ENCODE measurements at places on chromosomes 2 and 18. TPM values are rescaled to one million over a fixed set of nuclear protein-coding genes. Genes with fewer than 3 reads are reported as not detected.

DNA sequence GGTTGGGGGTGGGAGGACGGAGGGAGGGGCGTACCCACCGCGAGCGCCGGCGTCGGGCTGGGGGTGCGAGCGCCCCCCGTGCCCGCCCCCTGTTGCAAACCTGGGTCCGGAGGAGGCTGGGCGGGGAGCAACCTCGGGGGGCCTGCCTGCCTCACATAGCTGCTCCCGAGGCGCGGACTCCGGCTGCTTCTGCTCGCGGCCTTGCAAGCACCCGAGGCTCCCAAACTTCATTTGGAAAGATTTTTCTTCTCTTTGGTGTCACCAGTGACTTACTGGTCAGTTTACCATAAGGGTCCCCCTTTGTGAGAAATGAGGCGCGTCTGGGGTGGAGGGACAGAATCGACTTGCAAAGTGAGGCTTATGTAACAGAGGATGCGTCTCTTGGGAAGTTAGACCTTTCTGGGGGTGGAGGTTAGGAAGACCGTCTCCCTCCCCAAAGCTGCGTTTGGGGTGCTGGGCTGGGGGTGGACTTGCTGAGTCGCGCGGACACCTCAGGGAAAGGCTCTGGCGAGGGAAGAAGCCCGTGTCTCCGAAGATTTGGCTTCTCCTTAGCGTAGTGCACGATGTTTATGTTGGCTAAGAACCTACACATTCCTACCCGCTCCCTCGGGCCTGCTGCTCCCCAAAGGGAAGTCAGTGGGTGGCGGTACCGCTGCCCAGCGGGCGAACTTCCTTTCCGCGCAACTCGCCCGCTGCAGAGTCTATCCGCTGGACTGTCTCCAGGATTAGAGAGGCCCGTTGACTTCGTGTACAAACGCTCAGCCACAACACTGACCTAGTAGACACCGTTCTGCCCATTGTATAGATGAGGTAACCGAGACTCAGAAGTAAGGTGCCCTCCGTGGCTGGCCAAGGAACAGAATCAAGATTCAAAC is 559 bp downstream of the TMEM37 start:
- DNase-seq: no peak

GRCh38 chr2:54122171-54122935 is 6.9 kb downstream of the ACYP2 start:
- no peak for DNase-seq

DNA sequence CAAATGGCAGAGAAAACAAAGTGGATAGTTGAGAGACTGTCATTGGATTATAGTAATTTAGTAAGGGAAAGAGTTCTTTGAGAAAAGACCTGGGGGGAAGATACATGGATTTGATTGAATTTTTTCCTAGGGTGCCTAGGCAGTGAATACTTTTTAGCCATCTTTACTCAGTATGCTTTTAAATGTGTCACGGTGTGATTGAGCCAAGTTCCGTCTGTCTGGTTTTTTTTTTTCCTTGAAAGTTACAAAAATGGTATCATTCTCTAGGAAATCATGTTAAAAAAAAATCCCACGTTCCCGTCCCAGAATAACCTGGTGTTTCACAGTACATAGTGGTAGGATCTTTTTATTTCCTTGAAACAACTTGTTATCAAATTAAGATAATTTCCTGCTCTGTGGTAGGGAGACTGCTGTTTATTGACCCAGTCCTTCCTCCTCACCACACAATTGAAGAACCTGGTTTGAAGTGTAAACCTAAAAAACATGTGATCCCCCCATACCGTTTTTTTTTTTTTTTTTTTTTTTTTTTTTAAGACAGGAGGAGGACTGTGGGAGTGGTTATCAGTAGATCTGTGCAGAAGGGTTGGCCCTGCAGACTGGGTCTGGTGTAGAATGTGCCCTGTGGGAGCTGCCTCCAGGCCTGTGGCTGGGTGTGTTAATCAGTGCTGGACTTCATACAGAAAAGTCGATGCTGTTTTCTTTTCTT is 55.1 kb downstream of the DGKD start:
- DNase-seq: peak; percentile 52

DNA sequence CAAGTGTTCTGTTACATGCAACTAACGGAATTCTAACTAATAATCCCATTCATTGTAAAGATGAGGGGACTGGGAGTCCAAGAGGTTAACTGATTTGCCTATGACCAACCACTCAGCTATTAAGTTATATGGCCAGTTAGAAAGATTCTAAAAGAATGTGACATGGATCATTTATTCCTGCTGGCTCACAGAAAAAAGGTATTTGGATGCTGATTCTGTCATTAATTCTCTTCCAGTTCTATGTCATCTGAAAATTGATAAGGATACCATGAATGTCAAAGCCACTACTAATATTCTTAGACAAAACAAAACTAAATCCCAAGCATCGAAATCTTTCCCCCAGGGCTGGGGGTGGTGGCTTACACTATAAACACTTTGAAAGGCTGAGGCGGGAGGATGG is 41.2 kb upstream of the GORASP2 start:
- DNase-seq: no peak

- peak; percentile 89 for DNase-seq
Observed at GRCh38 chr2:236743039-236743920, 173.7 kb downstream of the ACKR3 start.

DNA sequence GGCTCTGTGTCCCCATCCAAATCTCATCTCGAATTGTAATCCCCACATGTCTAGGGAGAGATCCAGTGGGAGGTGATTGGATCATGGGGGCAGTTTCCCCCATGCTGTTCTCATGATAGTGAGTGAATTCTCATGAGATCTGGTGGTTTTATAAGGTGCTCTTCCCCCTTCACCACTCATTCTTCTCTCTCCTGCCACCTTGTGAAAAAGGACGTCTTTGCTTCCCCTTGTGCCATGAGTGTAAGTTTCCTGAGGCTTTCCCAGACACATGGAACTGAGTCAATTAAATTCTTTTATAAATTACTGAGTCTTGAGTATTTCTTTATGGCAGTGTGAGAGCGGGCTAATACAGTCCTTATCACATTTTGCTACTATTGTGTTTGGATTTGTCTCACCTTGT is 177.6 kb upstream of the SLC39A10 start:
- DNase-seq: no peak

DNA sequence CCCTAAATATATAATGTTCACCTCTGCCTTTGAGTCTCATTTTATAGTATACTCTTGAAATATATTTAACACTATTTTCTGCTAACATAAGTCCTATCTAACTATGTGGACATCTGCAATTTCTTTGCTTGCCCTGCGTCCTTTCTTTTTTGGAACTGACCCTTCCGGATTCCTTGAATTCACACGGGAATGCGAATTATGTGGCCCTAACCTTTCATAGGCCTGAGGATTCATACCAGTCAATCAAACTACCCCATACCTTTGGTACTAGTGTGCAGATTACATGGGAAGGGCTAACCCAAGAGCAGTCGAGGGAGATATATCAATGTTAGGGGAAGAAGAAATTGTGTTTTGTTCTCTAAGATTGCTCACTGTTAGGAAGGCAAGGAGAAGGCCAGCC is 56.4 kb downstream of the NRXN1 start:
- DNase-seq: no peak

- DNase-seq: peak; percentile 75
Observed at GRCh38 chr2:213251618-213252017, 32.6 kb upstream of the SPAG16 start.

DNA sequence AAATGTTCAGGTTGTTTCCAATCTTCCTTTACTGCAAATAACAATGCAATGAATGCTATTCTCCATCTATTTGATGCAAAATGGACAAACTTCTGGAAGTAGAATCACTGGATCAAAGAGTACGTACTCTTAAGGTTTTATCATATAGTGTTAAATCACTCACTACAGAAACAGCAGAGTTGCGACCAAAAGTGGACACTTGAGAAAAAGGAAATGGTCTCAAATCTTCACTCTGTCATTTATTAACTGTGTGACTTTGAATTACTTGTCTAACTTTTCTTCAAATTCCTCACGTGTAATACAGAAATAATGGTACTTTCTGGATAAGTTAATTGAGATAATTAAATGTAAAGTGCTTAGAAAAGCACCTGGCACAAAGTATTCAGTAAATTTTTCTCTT is 78.1 kb downstream of the CERKL start:
- no peak for DNase-seq

GRCh38 chr2:101364878-101365277 is 22.4 kb downstream of the CREG2 start:
- no peak for DNase-seq

- DNase-seq: no peak
Observed at GRCh38 chr18:76592981-76593381, 97.9 kb upstream of the ZNF516 start.

GRCh38 chr2:28437918-28438317 is 45.3 kb downstream of the FOSL2 start:
- no peak for DNase-seq

DNA sequence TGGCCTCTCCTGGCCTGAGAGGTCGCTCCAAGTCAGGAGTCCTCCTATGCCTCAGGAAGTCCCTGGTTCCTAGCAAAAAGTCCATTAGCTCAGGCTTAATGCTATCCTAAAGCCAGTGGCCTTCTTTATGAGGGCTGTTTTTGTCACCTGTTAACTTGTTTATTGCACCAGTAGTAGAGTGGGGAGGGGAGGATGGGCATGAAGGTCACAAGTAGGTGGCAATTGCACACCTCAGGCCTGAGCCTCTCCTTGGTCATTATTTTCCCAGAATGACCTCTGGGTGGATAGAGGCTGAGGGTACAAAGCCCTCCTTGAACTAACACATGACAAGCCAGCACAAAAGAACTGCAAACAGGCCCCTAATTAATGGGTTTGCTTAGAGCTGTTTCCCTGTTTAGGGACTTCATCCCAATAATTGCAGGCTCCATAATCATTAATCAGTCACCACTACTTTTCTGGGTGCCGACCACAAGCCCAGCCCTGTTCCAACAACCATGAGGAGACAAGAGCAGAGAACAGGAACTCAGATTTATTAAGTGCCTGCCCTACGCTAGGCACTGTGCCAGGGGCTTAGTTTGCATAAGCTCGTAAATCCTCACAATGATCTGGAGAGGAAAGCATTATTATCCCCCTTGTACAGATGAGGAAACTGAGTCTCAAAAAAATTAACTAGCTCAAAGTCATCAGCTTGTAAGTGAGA is 123.0 kb upstream of the PKDCC start:
- no peak for DNase-seq

DNA sequence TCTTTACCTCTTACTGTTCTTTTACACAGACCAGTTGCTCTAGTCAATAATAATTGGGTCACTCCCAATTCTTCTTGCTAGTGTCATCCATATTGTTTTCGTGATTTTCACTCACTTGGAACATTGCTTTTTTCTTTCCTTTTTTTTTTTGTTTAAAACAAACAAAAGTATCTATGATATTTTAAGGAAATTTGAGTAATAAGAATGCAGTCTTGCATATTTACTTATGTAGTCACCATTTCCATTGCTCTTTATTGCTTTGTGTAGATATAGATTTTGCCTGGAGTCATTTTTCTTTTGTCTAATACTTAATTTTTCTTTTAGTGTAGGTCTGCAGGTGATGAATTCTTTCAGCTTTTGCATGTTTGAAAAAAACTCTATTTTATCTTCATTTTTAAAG is 71.9 kb downstream of the WDR7 start:
- DNase-seq: no peak

DNA sequence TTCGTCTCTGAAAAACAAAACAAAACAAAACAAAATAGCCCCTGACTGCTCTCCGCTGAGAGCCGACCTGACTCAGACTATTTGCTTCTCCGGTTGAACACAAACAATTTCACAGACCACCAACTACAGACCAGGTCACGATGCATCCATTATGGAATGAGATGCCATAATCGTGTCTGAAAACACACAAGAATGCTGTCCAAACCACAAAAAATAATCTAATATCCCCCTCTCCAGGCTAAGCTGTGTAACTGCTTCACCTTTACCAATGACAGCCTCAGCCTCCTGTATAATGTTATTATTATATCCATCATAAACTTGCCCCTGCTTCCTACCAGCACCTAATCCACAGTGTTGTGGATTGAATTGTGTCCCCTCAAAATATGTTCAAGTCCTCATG is 114.7 kb downstream of the DNAH6 start:
- peak; percentile 39 for DNase-seq

DNA sequence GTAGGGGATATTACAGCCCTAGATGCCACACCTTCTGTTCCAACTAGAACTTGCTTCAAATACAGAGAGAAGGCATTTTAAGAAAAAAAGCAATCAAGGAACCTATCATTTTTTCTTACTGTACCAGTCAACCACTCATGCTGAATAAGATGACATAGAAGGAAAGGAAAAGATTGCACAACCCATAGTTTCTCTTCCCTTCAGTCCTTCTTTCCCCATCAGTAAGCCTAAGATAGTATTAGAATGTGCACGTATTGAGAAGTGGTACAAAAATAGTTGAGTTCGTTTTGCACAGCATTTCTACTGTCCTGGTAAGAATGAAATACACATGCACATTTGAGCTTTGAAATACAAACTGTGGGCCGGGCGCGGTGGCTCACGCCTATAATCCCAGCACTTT is 27.0 kb upstream of the HK2 start:
- no peak for DNase-seq

DNA sequence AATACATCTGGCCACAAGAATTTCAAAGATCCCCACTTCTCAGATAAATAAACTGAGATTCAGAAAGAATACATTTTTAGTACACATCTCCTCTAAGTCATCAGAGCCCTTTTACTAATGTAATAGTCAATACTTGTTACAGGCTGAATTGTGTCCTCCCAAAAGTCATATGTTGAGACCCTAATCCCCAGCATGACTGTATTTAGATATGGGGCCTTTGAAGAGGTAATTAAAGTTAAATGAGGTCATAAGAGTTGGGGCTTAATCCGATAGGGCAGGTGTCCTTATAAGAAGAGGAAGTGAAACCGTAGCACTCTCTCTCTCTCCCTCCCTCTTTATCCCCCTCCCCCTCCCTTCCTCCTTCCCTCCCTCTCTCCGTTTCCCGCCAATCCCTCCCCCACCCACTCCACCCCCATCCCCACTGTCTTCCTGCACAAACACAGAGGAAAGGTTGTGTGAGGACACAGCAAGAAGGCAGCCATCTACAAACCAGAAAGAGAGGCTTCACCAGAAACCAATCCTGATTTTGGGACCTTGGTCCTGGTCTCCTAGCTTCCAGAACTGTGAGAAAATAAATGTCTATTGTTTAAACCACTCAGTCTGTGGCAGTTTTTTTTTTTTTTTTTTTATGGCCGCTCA is 66.6 kb upstream of the ZNF397 start:
- no peak for DNase-seq

- DNase-seq: peak; percentile 87
Observed at GRCh38 chr18:68714712-68715496, at the start of gene TMX3. TMX3 (minus strand) TSS chr18:68715108; CDS start chr18:68714981, 127 bp downstream.

GRCh38 chr18:48993586-48993985 is 42.8 kb upstream of the SMAD7 start:
- peak; percentile 27 for DNase-seq

CAPG gene
- total RNA-seq: 8.5 TPM

CPLX4 gene
- total RNA-seq: not detected

CNTNAP5 gene
- not detected for total RNA-seq

MTLN gene
- total RNA-seq: 108 TPM

MFSD2B gene
- not detected for total RNA-seq

EFEMP1 gene
- 3.7 TPM for total RNA-seq

SPP2 gene
- not detected for total RNA-seq

PCARE gene
- not detected for total RNA-seq

PLEKHH2 gene
- total RNA-seq: 0.59 TPM

NAGK gene
- total RNA-seq: 97.0 TPM

SLC40A1 gene
- under 0.01 TPM for total RNA-seq
